ENCODE measurements at places on chromosomes 1 and 21.

DNA sequence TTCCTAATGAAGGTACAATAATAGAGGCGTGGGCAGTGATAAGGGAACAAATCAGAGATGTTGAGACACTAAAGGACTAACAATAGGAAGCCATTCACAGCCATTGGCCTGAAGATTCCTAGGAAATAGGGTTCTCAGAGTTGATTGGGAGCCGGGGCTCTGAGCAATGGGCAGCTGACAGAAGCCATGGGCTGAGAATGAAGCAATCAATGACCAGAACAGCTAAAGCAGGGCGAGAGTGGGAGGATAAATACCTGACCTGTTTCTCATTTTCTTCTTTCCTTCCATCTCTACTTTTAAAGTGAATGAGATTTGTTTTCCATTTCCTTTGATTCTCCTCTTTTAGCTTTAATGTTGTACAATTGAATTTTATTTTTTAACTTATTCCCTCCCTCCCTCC, 774.7 kb upstream of the ADGRL4 start:
- DNase-seq, result no peak

DNA sequence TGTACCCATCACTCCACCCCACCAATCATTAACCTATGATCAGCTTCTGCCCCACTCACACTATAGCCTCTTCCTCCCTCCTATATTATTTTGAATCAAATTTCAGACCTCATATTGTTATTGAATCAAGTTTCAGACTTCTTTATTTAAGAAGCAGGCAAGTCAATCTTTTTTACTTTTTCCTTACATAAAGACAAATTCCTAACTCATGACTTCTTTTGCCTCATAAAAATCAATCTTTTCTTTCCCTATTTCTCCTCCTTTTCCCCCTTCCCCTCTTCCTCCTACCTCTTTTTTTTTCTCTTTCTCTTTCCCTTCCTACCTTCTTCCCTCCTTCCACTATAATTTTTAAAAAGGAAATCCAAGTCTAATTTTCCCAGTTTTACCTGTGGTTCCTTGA, 4.3 kb upstream of the RWDD3 start:
- DNase-seq, result no peak

DNA sequence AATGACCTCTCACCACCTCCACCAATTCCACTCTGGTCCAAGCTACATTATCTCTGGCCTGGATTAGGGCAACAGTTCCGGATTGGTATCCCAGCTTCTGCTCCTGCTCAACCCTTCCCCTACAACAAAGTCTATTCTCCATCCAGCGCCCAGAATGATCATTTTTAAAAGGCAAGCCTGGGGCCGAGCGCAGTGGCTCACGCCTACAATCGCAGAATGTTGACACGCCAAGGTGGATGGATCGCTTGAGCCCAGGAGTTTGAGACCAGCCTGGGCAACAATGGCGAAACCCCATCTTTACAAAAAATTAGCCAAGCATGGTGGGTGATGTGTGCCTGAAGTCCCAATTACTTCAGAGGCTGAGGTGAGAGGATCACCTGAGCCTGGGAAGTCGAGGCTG, 2.2 kb downstream of the LYST start:
- no peak for DNase-seq

GRCh38 chr21:45186709-45187108, 101.0 kb downstream of the POFUT2 start:
- no peak for DNase-seq

DNA sequence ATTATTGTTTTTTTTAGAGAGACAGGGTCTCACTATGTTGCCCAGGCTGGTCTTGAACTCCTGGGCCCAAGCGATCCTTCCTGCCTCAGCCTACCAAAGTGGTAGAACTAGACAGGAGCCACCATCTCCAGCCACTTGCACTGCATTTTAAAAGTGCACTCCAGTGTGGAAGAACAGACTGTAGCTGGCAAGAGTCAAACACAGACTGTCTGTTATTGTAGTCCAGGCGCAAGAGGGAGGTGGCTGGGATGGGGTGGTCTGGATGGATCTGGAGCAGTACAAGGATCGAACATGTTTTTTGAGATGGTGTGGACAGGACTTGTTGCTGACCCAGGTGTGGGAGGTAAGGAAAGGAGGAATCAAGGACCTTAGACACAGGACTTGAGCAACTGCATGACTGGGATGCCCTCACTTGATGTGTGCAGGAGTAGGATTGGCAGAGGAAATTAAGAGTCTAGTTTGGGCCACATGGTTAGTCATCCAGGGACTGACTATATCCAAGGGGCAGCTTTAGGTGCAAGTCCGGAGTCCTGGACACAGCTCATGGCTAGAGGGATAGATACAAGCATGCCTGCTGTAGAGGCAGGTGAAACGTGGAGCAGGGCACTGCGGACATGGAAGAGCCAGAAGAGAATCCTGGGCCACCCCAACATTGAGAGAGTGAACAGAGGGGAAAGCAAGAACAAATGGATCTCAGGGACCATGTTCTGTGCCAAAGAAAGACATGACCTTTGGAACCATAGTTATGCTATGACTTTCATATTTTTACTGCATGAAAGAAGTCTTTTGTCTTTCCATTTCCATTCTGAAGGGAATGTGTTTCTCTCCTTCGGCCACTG, 42.0 kb downstream of the ELK4 start:
- no peak for DNase-seq

DNA sequence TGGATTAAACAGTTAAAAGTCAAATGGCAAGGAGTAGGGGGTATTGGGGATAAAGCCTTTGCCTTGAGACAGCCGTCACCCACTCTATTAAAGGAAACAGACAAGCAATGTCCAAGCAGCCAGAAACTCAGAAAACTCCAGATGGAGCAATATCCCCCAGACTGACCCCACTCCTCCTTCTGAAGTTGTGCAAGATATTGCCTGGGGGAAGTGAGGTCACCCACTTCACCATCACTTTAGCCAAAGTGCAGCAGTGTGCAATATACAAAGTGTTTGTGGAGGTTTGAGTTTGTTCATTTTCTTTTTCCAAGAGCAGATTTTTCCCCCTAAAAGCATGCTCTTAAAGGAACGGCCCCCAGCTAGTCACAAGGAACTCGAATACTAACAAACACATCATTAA, 125.1 kb downstream of the ETS2 start:
- no peak for DNase-seq

DNA sequence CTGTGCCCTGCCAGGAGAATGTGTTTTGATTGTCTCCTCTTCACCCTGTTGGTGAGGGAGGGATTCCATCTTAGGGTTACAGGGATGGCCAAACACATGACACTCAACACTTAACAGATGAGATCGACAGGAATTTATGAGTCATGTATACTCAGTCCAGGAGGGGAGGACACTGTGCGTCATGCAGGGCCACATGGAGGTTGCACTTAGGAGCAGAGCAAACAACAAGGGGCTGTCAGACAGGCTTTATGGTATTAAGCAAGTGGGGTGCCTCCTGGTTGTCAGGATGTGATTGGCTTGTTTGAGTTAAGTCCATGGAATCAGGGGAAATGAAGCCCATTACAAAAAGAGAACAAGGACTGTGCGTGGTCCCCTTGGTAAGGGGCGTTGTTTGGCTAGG, 26.9 kb downstream of the EDARADD start:
- no peak for DNase-seq

DNA sequence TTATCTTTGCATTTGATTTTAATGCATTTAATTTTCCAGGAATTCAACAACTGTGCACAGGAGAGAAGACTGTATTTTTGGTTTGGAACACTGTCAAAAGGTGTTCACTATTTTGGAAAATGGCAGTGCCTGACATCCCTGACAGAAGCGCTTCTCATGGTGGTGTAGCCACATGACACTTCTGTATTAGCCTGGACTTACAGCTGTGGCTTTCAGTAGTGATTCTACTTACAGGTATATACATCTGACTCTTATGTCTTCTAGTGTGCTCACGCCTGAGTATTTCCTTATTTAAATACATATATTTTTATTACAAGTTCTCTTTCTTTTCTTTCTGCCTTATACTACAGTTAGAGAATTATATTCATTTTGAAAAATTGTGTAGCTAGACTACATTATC, 52.3 kb upstream of the C8B start:
- no peak for DNase-seq

GRCh38 chr1:111738436-111739193, 580 bp downstream of the INKA2 start:
- DNase-seq, result peak; percentile 89

GRCh38 chr1:198889749-198890148, 250.9 kb downstream of the PTPRC start:
- no peak for DNase-seq

- no peak for DNase-seq
These were observed 475.1 kb upstream of the VAMP3 start for GRCh38 chr1:7295946-7296345.

DNA sequence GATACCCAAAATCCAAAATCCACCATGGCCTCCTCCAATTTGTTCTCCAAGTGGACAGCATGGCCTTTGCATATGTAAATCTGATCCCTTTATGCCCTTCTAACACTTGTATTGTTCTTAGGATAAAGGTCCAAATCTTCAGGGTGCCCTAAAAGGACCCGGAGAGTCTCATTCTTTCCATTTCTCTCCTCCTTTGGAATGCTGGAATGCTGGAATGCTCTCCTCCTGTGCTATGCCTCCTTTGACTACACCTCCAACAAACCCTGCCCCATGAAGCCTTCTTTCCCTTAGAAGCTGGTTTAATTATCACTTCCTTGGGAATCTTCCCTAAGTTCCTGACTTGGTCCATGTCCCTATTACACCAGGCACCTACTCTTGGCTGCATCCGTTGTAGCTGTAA, 484.8 kb upstream of the RUNX1 start:
- DNase-seq, result no peak

GRCh38 chr1:2383576-2383975, 7.8 kb downstream of the MORN1 start:
- no peak for DNase-seq

DNA sequence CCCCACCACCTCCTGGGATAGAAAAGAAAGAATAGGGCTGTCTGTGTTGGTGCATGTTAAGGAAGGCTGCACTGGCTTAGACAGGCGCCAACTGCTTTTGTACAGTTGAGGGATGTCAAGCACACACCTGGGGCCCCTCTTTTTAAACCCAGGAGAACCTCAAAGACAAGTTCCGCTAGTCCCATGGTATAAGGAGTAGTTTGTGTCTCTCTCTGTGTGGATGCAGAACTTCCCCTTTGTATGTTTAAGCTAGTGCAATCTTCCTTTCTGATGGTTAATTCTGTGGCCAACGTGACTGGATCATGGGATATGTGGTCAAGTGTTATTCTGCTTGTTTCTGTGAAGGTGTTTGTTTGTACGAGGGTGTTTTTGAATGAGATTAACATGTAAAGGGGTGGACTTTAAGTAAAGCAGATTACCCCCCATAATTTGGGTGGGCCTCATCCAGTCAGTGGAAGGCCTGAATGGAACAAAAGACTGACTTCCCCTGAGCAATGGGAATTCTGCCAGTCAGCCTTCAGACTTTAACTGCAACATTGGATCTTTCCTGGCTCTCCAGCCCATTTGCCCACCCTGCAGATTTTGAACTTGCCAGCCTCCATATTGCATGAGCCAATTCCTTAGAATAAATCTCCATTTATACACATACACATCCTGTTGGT, 9.5 kb upstream of the DUSP10 start:
- DNase-seq, result no peak

DNA sequence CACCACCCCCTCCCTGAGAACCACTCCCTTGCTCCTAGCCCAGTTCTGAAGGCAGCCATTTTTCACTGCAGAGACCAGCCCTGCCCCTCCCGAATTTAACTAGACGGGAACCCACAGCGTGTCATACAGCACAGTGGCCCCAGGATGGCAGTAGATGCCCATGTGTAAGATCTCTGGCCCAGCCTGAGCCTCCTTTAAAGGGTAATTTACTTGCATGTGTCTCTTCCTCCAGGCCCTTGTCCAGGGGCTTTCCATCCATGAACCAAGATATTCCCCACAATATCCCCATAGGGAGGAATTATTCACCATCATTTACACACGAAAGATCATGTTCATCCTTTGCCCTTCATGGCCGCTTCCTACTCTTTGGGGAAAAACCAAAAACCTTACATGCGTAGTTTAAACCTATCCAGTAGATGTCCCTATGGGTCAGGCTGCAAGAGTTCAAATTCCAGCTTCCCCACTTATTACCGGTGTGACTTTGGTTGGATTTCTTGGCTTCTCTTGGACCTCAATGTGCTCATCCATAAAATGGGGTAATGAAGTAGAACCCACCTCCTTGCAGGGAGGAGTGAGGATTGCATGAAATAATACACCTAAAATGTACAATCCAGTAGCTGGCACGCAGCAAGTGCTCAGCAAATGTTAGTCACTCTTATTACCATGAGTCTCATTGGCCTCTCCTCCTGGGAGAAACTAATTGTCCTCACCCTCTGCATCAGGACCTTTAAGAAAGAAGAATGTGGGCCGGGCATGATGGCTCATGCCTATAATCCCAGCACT, 4.0 kb upstream of the LACTBL1 start:
- DNase-seq, result peak; percentile 73

GRCh38 chr1:1199961-1200875, 6.2 kb downstream of the TNFRSF18 start:
- no peak for DNase-seq

GRCh38 chr1:118185084-118185832, at the start of gene SPAG17:
Gene SPAG17 (minus strand): TSS chr1:118185228. CDS start chr1:118185157, 71 bp downstream.
- DNase-seq, result no peak

DNA sequence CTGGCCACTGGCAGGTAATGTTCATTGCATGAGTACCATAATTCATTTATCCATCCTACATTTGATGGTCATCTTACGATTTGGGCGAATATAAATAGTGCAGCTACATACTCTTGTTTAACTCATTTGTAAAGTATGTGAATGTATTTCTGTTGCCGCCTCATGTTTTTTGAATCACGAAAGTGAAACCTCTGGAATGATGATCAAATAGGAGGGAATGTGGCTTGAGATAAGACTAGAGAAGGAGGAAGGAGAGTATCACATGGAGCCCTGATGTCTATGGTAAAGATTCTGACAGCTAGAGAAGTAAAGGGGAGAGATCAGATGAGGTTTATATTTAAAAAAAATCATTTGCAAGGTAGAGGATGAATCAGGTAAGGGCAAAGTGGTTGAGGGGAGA, 8.0 kb downstream of the MRPS14 start:
- DNase-seq, result no peak

GRCh38 chr1:3146458-3146857, 77.5 kb downstream of the PRDM16 start:
- no peak for DNase-seq

GRCh38 chr1:175193527-175193910, 943 bp upstream of the KIAA0040 start:
- DNase-seq, result no peak

GRCh38 chr1:70887936-70888335, 159.7 kb downstream of the PTGER3 start:
- DNase-seq, result no peak

DNA sequence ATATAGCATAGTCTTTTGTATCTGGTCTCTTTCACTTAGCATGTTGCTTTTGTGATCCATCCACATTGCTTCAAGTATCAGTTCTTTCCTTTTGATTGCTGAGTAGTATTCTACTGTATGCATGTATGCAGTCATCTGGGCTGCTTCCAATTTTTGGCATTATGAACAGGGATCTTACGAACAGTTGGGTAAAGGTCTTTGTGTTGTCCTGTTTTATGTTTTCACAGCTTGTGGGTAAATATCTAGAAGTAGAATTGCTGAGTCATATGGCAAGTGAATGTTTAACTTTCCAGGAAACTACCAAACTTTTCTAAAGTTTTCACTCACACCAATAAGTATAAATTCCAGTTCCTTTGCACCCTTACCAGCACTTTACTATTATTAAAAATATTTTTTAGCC, 60.9 kb downstream of the LHX4 start:
- no peak for DNase-seq

GRCh38 chr1:208065862-208066261, 154.9 kb upstream of the CD34 start:
- DNase-seq, result no peak

- no peak for DNase-seq
These were observed 56.8 kb downstream of the ZBTB17 start for GRCh38 chr1:15918962-15919715.

GRCh38 chr1:89221341-89221740, 22.6 kb upstream of the GBP4 start:
- no peak for DNase-seq

Measured in NCI-H1694 treated with DMSO at 0.1 percent for 48 hours (cell line).